ENCODE measurements at places on chromosomes 11 and 22. TPM values are rescaled to one million over a fixed set of nuclear protein-coding genes. Genes with fewer than 3 reads are reported as not detected.

DNA sequence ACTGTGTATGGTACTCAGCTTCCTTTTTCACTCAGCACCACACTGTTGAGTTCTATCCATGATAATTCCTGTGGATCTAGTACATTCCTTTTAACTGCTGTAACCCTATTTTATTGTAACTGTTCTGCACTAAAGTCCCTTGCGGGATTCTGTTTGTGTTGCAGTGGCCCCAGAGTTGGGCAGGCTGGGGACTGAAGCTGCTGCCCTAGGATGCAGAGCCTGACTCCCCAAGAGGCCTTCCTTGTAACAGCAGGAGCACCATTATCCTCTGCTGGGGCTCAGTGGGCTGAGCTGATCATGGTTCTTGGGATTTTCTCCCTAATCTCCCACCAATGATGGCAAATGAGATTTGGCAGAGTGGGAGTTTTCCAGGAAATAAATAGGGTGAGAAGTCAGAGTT, 77.7 kb downstream of the CABIN1 start:
- no peak for DNase-seq
- H3K4me1 ChIP-seq: no peaks in the 10 kb centered on the region
- H3K27me3 ChIP-seq: no peaks in the 10 kb centered on the region
- no peak overlapping the region for H3K27ac ChIP-seq
- H3K4me3 ChIP-seq: no peak overlapping the region

PDXP gene
- polyA plus RNA-seq: 4.3 TPM

- peaks cover 17% of the 10 kb centered on the region for H3K27me3 ChIP-seq
- no peak overlapping the region for H3K27ac ChIP-seq
- H3K4me3 ChIP-seq: no peak overlapping the region
- DNase-seq: no peak
- H3K4me1 ChIP-seq: no peaks in the 10 kb centered on the region
Observed at GRCh38 chr11:134417871-134418840, 6.1 kb upstream of the B3GAT1 start.

DNA sequence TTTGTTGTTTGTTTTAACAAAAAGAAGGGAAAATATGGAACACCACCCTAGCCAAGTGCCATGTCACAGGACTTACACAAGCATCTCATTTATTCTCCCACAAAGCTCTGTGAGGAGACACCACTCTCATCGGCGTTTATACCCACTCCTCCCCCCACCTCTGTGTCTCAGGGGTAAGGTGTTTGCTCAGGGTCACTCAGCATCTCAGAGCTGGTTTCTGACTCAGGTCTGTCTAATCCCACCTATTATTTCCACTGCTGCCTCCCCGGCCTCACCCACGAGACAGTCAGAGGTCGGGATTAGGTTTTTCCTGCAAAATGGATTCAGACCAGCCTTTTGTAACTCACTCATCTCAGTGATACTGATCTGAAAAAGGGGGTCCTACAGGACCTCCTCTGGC, 786.0 kb downstream of the OPCML start:
- no peak overlapping the region for H3K27ac ChIP-seq
- DNase-seq: no peak
- H3K4me1 ChIP-seq: no peaks in the 10 kb centered on the region
- H3K36me3 ChIP-seq: no peaks in the 10 kb centered on the region
- H3K27me3 ChIP-seq: no peaks in the 10 kb centered on the region

DNA sequence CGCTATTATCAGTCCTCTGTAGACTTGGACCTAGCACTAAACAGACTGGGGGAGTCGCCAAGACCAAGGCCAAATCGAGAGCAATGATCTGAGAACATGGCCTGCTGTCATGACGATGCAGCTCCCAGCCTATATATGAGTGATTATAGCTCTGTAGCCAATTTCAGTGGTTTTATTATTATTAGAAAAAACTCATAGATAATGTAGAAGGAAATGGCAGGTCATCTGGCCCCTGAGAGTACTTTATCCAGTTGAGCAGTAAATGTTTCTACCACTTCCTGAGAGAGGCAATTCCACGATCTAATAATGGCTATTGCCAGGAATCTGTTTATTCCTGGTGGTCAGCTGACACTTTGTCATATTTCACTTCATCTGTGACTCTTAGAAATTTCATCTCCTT, 666.7 kb downstream of the OPCML start:
- H3K27ac ChIP-seq: no peak overlapping the region
- H3K27me3 ChIP-seq: no peaks in the 10 kb centered on the region
- no peaks in the 10 kb centered on the region for H3K36me3 ChIP-seq
- H3K4me3 ChIP-seq: no peak overlapping the region
- no peak for DNase-seq

TNNI2 gene
- polyA plus RNA-seq: 11.4 TPM

- DNase-seq: no peak
- H3K27ac ChIP-seq: no peak overlapping the region
- no peaks in the 10 kb centered on the region for H3K36me3 ChIP-seq
Observed at GRCh38 chr22:22417495-22418162, 90.9 kb downstream of the ZNF280B start.
